ENCODE measurements at places on chromosomes 13 and 19.

DNA sequence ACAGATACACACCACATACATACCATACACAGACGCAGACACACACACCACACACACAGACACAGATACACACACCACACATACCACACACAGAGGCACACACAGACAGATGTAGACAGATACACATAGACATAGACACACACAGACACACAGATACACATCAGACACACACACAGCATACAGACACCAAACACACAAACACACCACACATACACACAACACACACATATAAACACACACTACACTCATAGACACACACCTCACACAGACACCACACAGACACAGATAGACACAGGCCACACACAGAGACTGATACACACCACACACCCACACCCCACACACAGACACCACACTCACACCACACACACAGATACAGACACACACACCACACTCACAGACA, 24.9 kb upstream of the SLC7A10 start:
- no peaks in the 10 kb centered on the region for H3K4me1 ChIP-seq
- no peaks in the 10 kb centered on the region for H3K36me3 ChIP-seq
- no peaks in the 10 kb centered on the region for H3K27me3 ChIP-seq
- DNase-seq, result no peak
- H3K27ac ChIP-seq, result no peak overlapping the region

GRCh38 chr13:113065406-113066141, 40.0 kb upstream of the F7 start:
- H3K27me3 ChIP-seq, result no peaks in the 10 kb centered on the region
- peaks cover 4% of the 10 kb centered on the region for H3K36me3 ChIP-seq
- no peak for DNase-seq
- no peak overlapping the region for H3K4me3 ChIP-seq
- H3K27ac ChIP-seq, result no peak overlapping the region

- H3K27ac ChIP-seq, result no peak overlapping the region
- H3K27me3 ChIP-seq, result peaks cover 13% of the 10 kb centered on the region
Observed at GRCh38 chr19:34985249-34986022, 14.7 kb upstream of the GRAMD1A start.

GRCh38 chr19:12137221-12137940, 2.8 kb downstream of the ZNF20 start:
- peak overlapping the region; percentile 19 for H3K4me3 ChIP-seq
- H3K27me3 ChIP-seq, result no peaks in the 10 kb centered on the region
- H3K4me1 ChIP-seq, result peaks cover 23% of the 10 kb centered on the region
- peak; percentile 14 for DNase-seq
- H3K27ac ChIP-seq, result no peak overlapping the region
- H3K36me3 ChIP-seq, result peaks cover 31% of the 10 kb centered on the region

- H3K27ac ChIP-seq, result no peak overlapping the region
- no peaks in the 10 kb centered on the region for H3K4me1 ChIP-seq
- no peak overlapping the region for H3K4me3 ChIP-seq
Observed at GRCh38 chr13:45817833-45818232, 33.7 kb downstream of the SIAH3 start.

- H3K4me1 ChIP-seq, result peaks cover 37% of the 10 kb centered on the region
- H3K27me3 ChIP-seq, result no peaks in the 10 kb centered on the region
- DNase-seq, result no peak
- H3K36me3 ChIP-seq, result peaks cover 9% of the 10 kb centered on the region
Observed at GRCh38 chr13:97242755-97243497, 20.8 kb downstream of the MBNL2 start.

GRCh38 chr19:6811906-6812305, 39.4 kb downstream of the VAV1 start:
- H3K4me3 ChIP-seq, result peak overlapping the region; percentile 17
- H3K4me1 ChIP-seq, result peaks cover 41% of the 10 kb centered on the region
- H3K27me3 ChIP-seq, result no peaks in the 10 kb centered on the region
- no peak overlapping the region for H3K27ac ChIP-seq

GRCh38 chr13:112747256-112747655, 57.4 kb downstream of the ATP11A start:
- H3K27me3 ChIP-seq, result no peaks in the 10 kb centered on the region
- DNase-seq, result no peak
- H3K36me3 ChIP-seq, result no peaks in the 10 kb centered on the region
- no peak overlapping the region for H3K4me3 ChIP-seq
- H3K27ac ChIP-seq, result no peak overlapping the region

GRCh38 chr19:55678121-55678671, 3.2 kb downstream of the EPN1 start:
- peaks cover 50% of the 10 kb centered on the region for H3K4me1 ChIP-seq
- peak overlapping the region; percentile 98 for H3K27ac ChIP-seq

- H3K4me1 ChIP-seq, result peaks cover 2% of the 10 kb centered on the region
- DNase-seq, result no peak
- peaks cover 4% of the 10 kb centered on the region for H3K36me3 ChIP-seq
- H3K27me3 ChIP-seq, result peaks cover 8% of the 10 kb centered on the region
- H3K4me3 ChIP-seq, result no peak overlapping the region
Observed at GRCh38 chr19:21585281-21585890, 80.0 kb downstream of the ZNF429 start.

DNA sequence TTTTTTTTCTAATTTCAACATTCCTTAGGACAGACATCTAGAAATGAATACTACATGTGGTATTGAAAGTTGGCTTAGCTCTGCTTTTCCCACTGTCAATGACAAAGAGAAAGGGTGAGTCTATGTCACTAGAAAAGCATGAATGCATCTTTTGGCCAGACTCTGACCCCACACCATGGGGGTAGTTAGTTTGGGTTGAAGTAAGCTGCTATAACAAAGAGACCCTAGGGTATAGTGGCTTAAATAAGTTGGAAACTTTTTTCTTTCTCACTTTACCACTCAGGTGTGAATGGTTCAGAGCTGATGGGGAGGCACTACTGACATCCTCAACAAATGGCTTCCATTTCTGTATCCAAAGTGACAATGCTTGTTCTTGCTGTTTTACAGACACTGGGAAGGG, 161.5 kb downstream of the DLEU7 start:
- DNase-seq, result no peak
- no peak overlapping the region for H3K4me3 ChIP-seq
- no peak overlapping the region for H3K27ac ChIP-seq
- H3K36me3 ChIP-seq, result no peaks in the 10 kb centered on the region

GRCh38 chr13:61148691-61149315, 266.8 kb downstream of the PCDH20 start:
- no peak for DNase-seq
- no peaks in the 10 kb centered on the region for H3K4me1 ChIP-seq
- H3K27me3 ChIP-seq, result no peaks in the 10 kb centered on the region
- H3K4me3 ChIP-seq, result no peak overlapping the region
- no peaks in the 10 kb centered on the region for H3K36me3 ChIP-seq

DNA sequence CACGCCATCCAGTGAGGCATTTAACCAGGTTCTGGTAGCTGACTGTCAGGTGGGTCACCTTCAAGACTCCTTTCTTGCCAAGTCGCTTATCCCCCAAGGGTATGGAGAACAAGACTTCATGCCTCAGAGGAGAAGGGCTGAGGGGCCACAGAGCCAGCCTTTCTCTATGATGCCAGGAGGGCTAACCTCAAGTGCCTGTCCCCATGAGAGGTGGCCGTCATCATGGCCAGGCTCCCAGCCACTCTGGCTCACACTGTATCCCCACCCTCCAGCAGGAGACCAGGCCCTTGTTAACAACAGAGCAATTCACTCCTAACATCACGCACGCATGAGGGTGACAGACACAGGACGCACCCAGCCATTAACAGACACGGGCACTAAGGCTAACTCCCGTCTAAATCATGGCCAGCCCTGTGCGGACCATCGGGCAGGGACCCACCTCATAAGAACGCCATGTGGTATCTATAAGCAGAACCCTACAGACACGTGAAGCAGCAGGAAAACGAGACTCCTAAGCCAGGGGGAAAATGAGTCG, 38.6 kb upstream of the ISYNA1 start:
- no peak overlapping the region for H3K27ac ChIP-seq
- peaks cover 36% of the 10 kb centered on the region for H3K4me1 ChIP-seq
- no peaks in the 10 kb centered on the region for H3K36me3 ChIP-seq
- H3K4me3 ChIP-seq, result no peak overlapping the region
- no peak for DNase-seq

GRCh38 chr19:14517840-14518505, at the start of gene DNAJB1:
Gene DNAJB1, minus strand, starts transcription at chr19:14518397. Its CDS starts 48 bp downstream, at chr19:14518349.
- peak; percentile 62 for DNase-seq
- H3K27ac ChIP-seq, result peak within 1 kb of the TSS; percentile 95
- H3K4me1 ChIP-seq, result peaks cover 34% of the 10 kb centered on the region

GRCh38 chr13:27833206-27833605, 40.9 kb downstream of the GSX1 start:
- H3K4me3 ChIP-seq, result no peak overlapping the region
- no peak for DNase-seq
- no peaks in the 10 kb centered on the region for H3K36me3 ChIP-seq
- peaks cover 20% of the 10 kb centered on the region for H3K27me3 ChIP-seq

DNA sequence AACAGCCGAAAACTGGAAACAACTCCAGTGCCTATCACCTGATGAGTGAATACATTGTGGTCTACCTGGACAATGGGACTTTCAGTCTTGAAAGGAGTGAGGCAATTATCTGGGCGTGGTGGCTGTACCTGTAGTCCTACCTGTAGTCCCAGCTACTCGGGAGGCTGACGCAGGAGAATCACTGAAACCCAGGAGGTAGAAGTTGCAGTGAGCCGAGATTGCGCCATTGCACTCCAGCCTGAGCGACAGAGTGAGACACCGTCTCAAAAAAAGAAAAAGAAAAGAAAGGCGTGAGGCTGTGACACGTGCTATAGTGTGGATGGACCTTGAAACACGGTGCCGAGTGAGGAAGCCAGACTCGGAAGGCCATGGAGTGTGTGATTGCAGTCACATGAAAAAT, 4.1 kb upstream of the NTN5 start:
- H3K27ac ChIP-seq, result no peak overlapping the region
- H3K36me3 ChIP-seq, result no peaks in the 10 kb centered on the region
- no peak for DNase-seq
- peaks cover 3% of the 10 kb centered on the region for H3K27me3 ChIP-seq
- peaks cover 6% of the 10 kb centered on the region for H3K4me1 ChIP-seq

DNA sequence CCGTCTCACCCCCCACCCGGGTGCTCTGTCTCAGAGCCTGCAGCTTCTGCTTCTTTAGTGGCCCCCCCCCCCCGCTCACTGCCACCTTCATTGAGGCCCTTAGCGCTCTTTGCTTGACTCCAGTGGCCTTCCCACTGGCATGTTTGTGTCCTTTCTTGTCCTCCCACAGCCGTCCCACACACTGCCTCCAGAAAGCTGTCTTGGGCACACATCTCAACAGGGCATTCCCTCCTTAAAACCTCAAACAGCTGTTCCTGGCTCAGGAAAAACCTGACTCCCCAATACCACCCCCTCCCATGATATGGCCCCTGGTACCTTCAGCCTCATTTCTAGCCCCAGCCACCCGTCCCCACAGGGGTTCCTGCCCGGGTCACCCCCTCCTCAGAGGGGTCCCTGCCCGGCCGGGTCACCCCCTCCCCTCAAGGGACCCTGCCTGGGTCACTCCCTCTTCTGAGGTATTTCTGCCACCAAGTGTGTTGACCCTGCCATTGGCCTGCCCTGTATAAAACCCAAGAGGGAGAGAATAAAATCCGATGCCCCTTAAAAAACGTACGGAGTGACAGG, 8.9 kb downstream of the B3GLCT start:
- no peak for DNase-seq
- no peak overlapping the region for H3K4me3 ChIP-seq
- H3K36me3 ChIP-seq, result no peaks in the 10 kb centered on the region
- peaks cover 8% of the 10 kb centered on the region for H3K4me1 ChIP-seq

GRCh38 chr19:16462757-16463250, 9.0 kb downstream of the EPS15L1 start:
- no peak overlapping the region for H3K4me3 ChIP-seq
- peak overlapping the region; percentile 12 for H3K27ac ChIP-seq
- peaks cover 53% of the 10 kb centered on the region for H3K4me1 ChIP-seq
- peaks cover 8% of the 10 kb centered on the region for H3K36me3 ChIP-seq
- no peak for DNase-seq
- no peaks in the 10 kb centered on the region for H3K27me3 ChIP-seq

DNA sequence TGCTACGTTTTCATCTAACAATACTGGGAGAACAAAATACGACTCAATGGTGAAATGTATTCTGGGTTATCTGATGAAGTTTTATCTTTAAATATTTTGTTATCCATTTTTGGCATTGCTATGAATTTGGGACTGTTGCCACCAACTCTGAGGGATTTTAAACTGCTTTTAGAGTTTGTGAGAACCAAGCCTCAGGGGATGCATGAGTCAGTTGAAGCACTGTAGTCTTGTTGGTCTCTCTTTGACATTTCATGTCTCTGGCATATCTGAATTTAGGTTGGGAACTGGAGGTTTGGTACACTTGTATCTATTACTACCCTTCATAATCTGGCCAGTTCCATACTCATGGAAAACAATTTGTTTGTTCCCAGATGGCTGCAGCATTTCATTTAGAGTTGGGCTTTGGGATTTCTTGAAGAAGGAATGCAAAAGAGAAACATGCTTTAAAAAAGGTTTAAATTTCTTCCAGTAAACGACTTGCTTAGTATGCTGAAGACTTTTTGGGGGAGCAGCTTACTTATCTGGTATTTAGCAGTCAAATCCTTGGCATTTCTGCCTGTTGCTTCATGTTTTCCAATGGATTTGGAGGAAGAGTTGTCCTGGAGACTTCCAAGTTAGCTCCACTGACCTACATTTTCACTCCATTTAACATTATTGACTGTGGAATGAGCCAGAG, 28.9 kb downstream of the ARHGEF7 start:
- H3K36me3 ChIP-seq, result no peaks in the 10 kb centered on the region
- DNase-seq, result no peak
- peaks cover 16% of the 10 kb centered on the region for H3K27me3 ChIP-seq

- DNase-seq, result no peak
- no peak overlapping the region for H3K4me3 ChIP-seq
- H3K36me3 ChIP-seq, result no peaks in the 10 kb centered on the region
- peaks cover 2% of the 10 kb centered on the region for H3K27me3 ChIP-seq
- H3K4me1 ChIP-seq, result no peaks in the 10 kb centered on the region
Observed at GRCh38 chr19:48310227-48310626, 15.1 kb upstream of the EMP3 start.

DNA sequence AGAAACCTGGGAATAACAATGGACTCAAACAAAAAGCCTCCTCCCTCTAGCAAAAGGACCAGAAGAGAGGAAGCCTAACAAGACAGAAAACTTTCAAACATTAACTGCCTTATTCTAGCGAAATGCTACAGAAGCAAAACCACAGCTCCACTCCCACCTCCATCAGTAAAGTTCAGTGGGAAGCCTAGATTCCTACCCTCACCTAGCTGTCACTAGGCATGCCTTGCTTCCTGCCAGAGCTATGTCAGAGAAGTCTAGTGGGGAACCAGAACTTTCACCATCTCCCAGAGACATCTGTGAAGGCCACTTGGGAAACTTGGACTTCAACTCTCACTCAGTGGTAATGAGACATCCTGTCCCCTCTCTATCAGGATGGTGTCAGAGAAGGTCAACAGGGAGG, 37.1 kb downstream of the DPY19L3 start:
- H3K27ac ChIP-seq, result no peak overlapping the region
- no peak for DNase-seq
- no peaks in the 10 kb centered on the region for H3K27me3 ChIP-seq
- no peak overlapping the region for H3K4me3 ChIP-seq

DNA sequence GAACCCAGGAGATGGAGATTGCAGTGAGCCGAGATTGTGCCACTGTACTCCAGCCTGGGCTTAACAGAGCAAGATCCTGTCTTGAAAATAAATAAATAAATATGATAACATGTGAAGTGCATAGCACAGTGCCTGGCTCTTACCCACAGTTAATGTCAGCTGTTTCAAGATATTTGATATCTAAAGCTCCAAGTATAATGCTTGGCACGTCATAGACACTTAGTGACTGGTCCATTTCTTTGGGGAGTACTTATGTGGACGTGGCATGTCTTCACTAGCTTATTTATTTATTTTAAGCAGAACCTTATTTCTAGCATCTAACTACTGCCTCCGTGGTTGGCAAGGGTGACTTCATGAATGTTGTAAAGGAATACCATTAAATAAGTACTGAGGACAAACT, 18.8 kb downstream of the GARRE1 start:
- peak overlapping the region; percentile 90 for H3K27ac ChIP-seq
- H3K4me1 ChIP-seq, result peaks cover 61% of the 10 kb centered on the region
- DNase-seq, result no peak
- peaks cover 7% of the 10 kb centered on the region for H3K36me3 ChIP-seq
